EL (cell line): ENCODE measurements at places on chromosomes 6 and 20.
A peak's percentile ranks its signal among the peaks of the same experiment; 100 is the strongest.

GRCh38 chr6:52876056-52876787, 33.3 kb downstream of the GSTA3 start:
- DNase-seq: no peak

DNA sequence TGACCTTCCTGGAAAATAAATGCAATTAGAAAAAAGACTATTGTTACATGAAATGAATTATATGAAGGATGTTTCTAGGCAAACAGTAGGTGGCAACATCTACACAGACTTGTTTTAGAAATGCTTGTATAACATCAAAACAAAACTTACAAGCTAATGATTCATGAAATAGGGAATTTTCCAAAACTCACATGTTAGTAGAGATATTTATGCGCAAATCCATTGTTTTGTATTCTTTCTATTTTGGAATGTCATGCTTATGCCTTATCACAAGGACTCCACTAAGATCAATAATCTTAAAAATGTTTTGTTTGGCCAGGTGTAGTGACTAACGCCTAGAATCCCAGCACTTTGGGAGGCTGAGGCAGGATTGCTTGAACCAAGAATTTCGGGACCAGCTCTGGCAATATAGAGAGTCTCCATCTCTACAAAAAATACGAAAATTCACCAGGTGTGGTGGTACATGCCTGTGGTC, 32.3 kb upstream of the LGSN start:
- DNase-seq: peak; percentile 28

DNA sequence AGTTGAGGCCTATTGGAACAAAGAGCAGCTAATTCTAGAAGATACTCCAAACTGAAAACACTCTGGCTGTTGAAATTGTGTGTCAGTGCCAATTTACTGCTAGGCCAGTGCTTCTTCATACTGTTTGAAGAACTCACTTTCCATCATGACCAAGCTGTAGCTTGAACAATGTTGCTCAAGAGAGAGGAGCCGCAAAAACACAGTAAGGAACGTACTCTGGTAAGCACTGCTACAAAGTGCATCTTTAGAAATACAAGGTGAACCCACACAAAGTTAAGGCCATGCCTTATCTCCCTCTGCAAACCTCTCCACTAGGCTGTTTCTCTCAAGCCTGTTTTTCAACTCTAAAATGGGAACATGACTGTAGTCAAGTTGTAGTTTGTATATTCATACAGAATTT, 74.5 kb upstream of the TULP1 start:
- no peak for DNase-seq

- peak; percentile 84 for DNase-seq
Observed at GRCh38 chr6:112780498-112781096, 433.5 kb downstream of the RFPL4B start.

- DNase-seq: peak; percentile 25
Observed at GRCh38 chr6:17179530-17180073, 77.8 kb downstream of the STMND1 start.
